ENCODE measurements at places on chromosomes 5 and 9.

- DNase-seq: no peak
Observed at GRCh38 chr5:106142116-106142515, 1528.6 kb downstream of the EFNA5 start.

DNA sequence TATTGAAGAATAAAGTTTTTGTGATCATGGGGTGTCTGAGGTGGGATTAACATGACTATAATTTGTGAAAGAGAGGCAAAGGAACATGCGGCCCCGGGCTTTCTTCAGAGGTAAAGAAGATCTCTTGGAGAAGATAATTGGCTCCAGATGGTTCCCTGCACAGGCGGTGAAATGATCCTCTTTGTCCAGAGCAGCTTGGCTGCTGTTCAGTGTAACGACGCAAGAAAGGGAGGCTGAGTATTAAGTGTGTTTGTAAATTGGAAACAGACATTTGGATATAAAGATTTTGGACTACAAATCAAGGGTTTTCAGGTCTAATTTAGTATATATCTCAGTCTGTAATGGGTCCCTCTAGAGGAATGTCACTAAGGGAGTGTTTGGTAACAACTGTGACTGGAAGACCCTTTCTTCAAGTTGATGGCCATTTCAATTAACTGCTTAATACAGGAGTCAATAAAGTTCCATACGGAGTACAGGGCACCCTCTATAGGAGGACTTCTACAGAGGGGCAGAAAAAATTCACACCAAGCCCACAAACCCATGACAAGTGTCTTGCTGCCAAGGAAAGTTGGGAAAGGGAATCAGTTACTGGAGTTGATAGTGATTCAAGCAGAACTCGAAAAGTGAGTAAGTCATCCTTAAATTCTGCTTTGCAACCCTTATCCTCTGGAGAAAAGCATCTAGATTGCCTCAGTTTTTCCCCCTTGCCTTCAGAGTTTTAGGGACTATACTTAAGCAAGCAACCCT is 4.1 kb downstream of the EQTN start:
- DNase-seq: no peak

DNA sequence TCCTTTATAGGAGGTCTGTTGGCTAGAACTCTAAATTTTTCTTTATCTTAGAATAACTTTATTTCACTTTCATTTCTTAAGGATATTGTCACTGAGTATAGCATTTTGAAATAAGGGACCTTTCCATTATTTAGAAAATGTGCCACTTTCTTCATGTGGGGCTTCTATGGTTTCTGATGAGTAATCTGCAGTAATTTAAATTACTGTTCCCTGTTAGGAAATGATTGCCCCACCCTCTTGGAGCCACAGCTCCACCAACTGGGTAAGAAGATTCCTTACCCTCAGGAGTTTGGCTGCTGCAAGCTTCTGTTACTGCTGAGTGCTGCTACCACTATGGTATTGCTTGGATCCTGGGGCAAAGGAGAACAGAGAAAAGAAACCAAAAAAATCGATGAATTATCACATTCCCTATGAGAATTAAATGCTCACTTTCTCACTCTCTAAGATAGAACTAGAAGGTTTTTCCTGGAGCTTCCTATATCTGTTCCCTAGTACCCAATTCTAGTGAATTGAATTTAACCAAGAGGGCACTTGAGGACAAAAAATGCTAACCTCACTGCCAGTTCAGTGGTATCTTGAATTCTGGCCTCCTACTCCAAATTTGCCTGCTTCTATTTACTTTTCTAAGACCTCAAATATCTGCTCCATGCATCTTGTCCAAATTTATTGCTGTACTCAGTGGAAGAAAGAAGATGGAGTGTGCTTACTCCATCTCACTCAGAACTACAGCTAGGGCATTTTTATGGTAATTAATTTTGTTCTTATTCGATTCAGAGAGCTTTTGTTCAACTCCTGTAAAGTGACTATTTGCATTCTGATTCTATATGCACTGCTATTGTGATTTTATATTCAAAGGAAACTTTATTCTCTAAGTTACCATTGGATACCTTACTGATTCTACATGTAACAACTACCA is 2111.3 kb downstream of the MAT2B start:
- DNase-seq: peak; percentile 2

DNA sequence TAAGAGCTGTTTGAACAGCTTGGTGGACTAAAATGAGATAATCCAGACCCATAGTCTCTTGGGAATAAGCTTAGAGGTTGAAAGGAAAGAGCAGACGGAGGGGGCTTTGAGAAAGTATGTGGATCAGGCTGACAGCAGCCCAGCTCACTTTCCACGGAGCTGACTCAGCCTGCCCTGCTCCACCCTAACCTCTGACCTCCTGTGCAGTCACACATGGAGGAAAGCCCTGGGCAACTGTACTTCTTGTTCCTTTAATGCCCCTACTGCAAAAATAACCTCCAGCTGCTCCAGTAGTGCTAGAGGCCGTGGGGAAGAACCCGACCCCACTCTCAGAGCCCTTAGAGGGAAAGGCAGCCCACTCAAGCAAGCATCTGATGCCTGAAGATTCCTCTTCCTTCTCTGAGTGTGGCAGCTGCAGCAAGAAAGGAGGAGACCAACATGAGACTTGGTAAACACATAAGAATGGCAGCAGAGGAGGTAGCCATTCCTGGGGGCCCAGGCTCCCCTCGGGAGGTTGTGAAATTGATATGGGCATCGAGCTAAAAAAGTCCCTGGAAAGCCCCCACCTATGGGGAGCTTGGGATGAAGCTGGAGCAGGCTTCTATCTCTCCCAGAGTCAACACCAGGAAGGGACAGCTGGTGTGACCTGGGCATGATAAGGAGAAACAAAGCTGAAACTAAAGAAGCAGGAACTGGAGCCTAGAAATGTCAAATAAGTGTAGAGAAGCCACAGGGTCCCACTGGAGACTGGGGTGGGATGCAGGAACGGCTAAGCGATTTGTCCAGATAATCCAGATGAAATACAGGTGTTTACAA is 204.3 kb downstream of the PIK3R1 start:
- no peak for DNase-seq

DNA sequence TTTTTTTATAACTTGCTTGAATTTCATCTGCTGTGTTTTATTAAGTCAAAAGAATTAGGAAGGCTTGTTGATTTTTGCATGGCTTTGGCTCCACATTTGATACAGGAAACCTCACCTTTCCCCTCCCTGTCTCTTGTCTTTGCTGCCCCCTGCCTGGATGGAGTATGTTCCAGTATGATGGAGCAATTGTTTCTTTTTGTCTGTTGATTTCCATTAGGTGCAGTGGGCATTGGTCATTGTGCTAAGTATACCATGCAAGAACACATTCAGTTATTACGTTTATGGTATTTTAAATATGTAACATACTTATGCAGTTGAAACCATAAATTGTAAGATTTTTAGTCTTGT is 19.6 kb downstream of the TJP2 start:
- no peak for DNase-seq

- DNase-seq: no peak
Observed at GRCh38 chr9:123174887-123175518, 93.4 kb downstream of the STRBP start.

DNA sequence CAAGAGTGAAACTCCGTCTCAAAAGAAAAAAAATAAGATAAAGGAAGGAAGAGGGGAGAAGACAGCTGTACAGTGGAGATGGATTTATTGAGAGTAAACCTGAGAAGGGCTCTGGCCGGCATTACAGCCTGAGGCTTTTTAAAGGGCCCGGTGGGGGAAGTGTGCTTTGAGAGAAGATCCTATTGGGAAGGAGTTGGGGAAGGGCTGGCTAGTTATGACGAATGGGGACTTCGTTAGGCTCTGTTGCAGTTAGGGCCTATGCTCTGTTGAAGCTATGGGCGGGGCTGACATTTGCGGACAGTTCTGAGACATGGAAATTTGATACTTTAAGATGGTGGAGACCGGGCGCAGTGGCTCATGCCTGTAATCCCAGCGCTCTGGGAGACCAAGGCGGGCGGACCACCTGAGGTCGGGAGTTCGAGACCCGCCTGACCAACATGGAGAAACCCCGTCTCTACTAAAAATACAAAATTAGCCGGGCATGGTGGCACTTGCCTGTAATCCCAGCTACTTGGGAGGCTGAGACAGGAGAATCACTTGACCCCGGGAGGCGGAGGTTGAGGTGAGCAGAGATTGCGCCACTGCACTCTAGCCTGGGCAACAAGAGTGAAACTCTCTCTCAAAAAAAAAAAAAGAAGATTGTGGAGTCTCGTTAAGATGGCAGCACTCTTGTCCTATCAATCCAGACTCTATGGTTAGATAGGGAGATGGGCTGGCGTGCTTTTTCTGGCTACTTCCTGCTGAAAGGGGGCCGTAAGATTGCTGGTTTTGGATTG is 33.2 kb downstream of the C9orf50 start:
- no peak for DNase-seq

GRCh38 chr9:121620777-121621449 is 30.5 kb upstream of the DAB2IP start:
- no peak for DNase-seq

DNA sequence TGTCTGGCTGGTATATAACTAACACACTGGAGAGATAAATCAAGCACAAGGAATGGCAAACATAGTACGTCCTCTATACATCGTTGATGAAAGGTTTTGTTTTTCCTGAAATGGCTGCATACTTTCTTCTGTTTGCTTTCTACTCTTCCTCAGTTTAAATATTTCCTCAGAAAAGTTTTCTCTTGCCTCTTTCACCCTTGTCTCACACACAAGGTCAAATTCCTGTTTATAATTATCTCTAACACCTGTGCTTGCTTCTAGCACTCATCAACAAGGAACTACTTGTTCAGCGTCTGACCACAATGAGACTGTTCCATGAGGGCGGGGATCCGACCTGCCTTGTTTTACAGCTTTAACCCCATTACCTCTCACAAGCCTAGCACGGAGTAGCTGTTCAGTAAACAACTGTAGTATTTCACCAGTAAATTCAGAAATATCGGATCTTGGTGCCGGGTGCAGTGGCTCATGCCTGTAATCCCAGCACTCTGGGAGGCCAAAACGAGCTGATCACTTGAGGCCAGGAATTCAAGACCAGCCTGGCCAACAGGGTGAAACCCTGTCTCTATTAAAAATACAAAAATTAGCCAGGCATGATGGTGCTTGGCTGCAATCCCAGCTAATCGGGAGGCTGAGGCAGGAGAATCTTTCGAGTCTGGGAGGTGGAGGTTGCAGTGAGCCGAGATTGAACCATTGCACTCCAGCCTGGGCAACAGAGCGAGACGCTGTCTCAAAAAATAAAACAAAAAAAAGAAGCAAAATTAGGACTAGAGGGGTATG is 37.0 kb downstream of the NR6A1 start:
- no peak for DNase-seq

GRCh38 chr5:166594567-166594966 is 1696.9 kb upstream of the WWC1 start:
- no peak for DNase-seq

DNA sequence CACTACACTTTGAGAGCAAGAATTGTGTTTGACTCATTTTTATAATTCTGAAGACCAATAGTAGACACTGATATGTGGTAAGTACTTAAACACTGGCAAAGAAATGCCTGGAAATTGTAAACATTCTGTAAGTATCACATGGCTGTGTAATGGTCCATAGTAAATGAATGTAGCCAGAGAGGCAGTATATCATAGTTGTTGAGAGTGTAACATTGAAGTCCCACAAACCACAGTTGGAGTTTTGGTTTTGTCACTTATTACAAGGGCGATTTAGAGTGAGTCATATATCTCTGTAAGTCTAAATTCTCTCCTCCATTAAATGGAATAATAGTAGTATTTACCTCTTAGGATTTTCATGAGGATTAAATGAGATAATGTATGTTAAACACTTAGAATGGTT is 181.1 kb upstream of the MEF2C start:
- DNase-seq: no peak

- peak; percentile 29 for DNase-seq
Observed at GRCh38 chr9:86660146-86660943, 287.0 kb downstream of the GAS1 start.

GRCh38 chr5:13926731-13927130 is 17.8 kb downstream of the DNAH5 start:
- DNase-seq: no peak

DNA sequence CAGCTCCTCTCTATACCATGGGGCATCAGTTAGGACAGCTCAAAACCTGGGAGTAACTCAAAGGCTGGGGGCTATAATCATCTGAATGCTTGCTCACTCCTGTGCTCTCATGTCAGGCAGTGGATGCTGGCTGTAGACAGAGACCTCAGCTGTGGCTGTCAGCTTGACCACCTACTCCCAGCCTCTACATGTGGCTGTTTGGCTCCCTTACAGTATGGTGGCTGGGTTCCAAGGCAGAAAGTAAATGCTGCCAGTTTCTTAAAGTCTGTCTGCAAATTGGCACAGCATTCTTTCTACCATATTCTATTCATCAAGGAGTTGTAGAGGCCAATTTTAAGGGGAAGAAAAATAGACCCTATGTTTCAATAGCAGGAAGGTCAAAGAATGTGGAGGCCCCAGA is 66.9 kb downstream of the TMC1 start:
- no peak for DNase-seq

- no peak for DNase-seq
Observed at GRCh38 chr9:75149841-75150241, 61.5 kb downstream of the OSTF1 start.

DNA sequence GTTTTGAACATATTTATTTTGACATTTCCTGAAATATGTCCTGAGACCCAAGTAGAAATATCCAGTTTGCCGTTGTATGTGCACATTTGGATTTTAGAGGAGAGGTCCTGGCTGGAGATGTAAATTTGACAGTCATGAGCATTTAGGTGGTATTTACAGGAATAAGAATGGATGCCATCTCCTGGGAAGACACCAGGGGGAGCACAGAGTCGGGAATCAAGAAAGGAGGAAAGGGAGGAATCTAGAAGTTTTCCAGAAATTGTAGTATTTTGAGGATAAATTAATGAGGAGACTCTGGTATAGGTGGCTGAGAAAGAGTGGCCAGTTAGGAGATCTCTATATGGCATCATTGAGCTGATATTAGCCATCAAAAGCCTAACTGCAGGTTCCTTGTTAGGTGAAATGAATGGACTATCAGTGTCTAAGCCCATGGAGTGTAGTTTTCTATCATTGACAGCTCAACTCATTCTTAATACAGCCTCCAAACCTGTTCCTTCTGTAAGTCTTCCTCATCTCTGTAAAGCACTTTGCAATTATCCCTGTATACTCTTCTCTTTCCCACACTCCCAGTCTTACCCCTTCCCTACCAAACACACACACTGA is 7.2 kb downstream of the GAPT start:
- no peak for DNase-seq

GRCh38 chr5:102582696-102583095 is 83.9 kb upstream of the SLCO6A1 start:
- no peak for DNase-seq

DNA sequence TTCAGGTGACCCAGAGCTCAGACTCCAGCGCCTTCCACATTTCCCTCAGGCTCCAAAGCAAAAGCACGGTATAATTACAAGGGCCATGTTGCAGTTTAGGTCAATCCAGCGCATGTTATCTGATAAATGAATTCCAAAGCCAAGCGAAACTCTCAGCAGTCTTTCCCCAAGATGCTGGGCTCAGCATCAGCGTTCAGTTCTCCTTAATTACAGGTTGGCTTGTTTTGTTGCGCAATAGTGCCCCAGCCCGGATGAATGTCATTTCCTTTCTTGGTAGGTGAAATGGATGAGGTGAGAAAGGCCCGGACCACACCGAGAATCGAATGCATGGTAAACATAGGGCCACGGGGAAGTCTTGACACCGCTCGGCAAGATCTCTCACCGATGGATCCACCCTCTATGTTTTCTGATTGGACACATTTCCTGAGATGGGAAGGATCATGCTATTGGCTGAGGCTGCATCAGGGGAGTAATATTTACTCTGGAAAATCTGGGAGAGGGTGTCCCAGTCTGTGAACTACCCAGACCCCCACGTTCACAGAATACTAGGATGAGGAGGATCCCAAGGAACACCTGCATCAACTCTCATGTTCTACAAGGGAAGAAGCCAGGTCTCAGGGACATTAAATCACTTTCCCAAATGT is 221.2 kb upstream of the ANKRD55 start:
- no peak for DNase-seq
